ENCODE measurements at places on chromosomes 3 and 15.

GRCh38 chr3:52859686-52860423 is 25.0 kb upstream of the MUSTN1 start:
- no peak for DNase-seq
- no peaks in the 10 kb centered on the region for H3K27me3 ChIP-seq
- no peaks in the 10 kb centered on the region for H3K36me3 ChIP-seq
- H3K27ac ChIP-seq: no peak overlapping the region

DNA sequence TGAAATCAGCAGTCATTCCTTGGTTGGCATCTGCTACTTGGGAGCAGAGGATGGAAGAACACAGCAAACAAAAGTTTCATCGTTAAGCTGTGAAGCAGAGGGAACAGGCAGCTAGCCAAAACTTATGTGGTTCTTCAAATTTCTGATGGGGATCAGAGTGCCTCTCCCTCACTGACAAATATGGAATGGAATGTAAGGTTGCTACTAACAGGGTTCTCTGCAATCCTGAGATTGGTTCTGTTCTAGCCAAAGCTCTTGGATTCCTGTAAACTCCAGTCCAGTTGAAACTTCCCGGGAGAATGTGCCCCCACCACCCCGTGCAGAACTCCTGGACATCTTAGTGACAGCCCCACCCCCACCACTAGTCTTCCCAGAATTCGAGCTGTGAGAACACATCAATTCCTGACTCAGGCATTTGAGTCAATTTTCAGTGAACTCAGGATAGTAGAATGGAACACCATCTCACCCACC is 55.9 kb upstream of the PHLDB2 start:
- peak overlapping the region; percentile 89 for H3K27ac ChIP-seq
- H3K27me3 ChIP-seq: no peaks in the 10 kb centered on the region
- peak; percentile 35 for DNase-seq
- no peak overlapping the region for H3K4me3 ChIP-seq
- H3K4me1 ChIP-seq: no peaks in the 10 kb centered on the region

DNA sequence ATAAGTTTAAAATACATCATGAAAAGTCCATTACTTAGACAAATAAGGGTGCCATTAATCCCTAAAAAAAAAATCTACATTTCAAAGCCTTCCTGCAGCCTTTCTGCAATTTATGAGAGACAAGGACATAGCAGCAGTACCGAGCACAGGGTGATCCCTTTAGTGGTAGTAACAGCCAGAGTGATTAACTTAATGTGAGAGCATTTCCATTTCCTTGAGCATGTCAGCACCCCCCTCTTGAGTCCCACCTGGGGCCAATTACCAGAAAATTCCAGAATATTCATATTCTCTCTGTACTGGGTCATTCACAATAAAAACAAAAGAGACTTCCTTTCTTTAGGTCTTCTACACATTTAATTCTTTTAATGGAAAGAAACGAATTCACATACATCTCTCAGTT is 546.9 kb upstream of the CCDC54 start:
- no peak overlapping the region for H3K4me3 ChIP-seq
- DNase-seq: no peak
- H3K27me3 ChIP-seq: no peaks in the 10 kb centered on the region
- peaks cover 18% of the 10 kb centered on the region for H3K4me1 ChIP-seq
- H3K27ac ChIP-seq: no peak overlapping the region
- H3K36me3 ChIP-seq: no peaks in the 10 kb centered on the region

DNA sequence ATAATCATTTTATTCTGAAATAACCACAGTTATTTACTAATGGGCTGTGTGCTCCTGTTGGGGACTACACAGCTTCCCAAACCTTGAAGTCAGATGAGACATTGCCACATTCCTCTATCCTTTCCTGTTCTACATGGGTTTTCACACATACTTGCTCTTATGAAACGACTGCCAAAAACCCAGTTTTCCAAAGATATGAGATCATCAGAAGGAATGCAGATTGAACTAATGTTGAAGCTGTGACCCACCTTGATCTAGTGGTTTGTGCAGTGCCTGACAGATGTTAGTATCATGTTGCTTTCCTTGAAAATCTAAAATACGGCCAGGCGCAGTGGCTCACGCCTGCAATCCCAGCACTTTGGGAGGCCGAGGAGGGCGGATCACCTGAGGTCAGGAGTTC is 144.6 kb downstream of the VGLL4 start:
- H3K4me3 ChIP-seq: no peak overlapping the region
- H3K27me3 ChIP-seq: no peaks in the 10 kb centered on the region
- no peak for DNase-seq
- no peaks in the 10 kb centered on the region for H3K36me3 ChIP-seq
- peaks cover 13% of the 10 kb centered on the region for H3K4me1 ChIP-seq

GRCh38 chr3:102614585-102614984 is 179.8 kb downstream of the ZPLD1 start:
- no peak overlapping the region for H3K27ac ChIP-seq
- H3K27me3 ChIP-seq: no peaks in the 10 kb centered on the region
- no peaks in the 10 kb centered on the region for H3K4me1 ChIP-seq
- no peaks in the 10 kb centered on the region for H3K36me3 ChIP-seq
- H3K4me3 ChIP-seq: no peak overlapping the region
- DNase-seq: no peak

- no peaks in the 10 kb centered on the region for H3K36me3 ChIP-seq
- no peak overlapping the region for H3K4me3 ChIP-seq
- H3K27me3 ChIP-seq: no peaks in the 10 kb centered on the region
- no peak for DNase-seq
- no peak overlapping the region for H3K27ac ChIP-seq
- no peaks in the 10 kb centered on the region for H3K4me1 ChIP-seq
Measured at GRCh38 chr3:18245721-18246120, 179.4 kb downstream of the SATB1 start.
